ENCODE measurements at places on chromosomes 7 and 10. TPM values are rescaled to one million over a fixed set of nuclear protein-coding genes. Genes with fewer than 3 reads are reported as not detected.

The RNF32 gene
- 0.94 TPM for total RNA-seq

The RAB19 gene
- total RNA-seq: 0.15 TPM

The MBLAC1 gene
- total RNA-seq: 1.8 TPM

The ACBD7 gene
- not detected for total RNA-seq

The IKZF1 gene
- not detected for total RNA-seq

The PALD1 gene
- 0.04 TPM for total RNA-seq

The CRHR2 gene
- not detected for total RNA-seq

The PLA2G12B gene
- total RNA-seq: not detected

The PPP1R9A gene
- total RNA-seq: not detected

The ZNF479 gene
- not detected for total RNA-seq
